ENCODE measurements at places on chromosomes 16 and 17.
A peak's percentile ranks its signal among the peaks of the same experiment; 100 is the strongest.

DNA sequence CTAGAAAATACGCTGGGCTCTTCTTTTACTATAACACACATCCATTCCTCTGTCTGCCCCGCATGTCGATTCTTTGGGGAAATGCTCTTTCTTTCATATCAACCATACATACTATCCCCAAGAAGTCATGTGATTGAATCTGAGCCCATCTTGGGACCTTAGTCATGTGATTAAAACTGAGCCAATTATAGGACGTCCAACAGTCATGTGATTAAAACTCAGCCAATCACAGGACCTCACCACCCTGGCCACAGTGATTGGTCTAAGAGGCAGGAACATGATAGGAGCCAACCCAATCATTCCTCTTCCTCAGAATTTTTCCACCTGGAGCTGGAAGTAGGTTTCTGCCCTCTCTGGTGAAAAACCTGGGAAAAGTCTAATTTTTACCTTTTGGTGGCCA, 78.8 kb downstream of the TMEM114 start:
- DNase-seq: no peak

DNA sequence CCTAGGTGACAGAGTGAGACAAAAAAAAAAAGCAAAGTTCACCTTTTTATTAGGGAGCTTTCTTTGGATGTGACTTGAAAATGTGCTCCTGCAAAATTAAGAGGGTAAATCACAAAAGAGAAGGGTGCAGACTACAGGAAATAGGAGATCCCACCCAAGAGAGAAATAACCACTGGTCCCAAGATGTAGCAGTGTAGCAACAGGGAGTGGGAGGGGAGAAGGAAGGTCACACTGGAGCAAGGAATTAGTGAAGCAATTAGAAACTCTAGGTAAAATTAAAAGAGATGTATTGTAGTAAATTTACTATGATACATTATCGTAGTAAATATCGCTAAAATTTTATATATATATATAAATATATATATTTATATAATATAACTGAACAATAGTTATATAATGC, 12.3 kb upstream of the SPN start:
- no peak for DNase-seq

- no peak for DNase-seq
Measured at GRCh38 chr17:73066148-73066884, 26.2 kb downstream of the SLC39A11 start.

- no peak for DNase-seq
Measured at GRCh38 chr17:7977805-7978204, 24.6 kb upstream of the GUCY2D start.

GRCh38 chr16:29742683-29743275, 3.0 kb downstream of the C16orf54 start:
- no peak for DNase-seq

DNA sequence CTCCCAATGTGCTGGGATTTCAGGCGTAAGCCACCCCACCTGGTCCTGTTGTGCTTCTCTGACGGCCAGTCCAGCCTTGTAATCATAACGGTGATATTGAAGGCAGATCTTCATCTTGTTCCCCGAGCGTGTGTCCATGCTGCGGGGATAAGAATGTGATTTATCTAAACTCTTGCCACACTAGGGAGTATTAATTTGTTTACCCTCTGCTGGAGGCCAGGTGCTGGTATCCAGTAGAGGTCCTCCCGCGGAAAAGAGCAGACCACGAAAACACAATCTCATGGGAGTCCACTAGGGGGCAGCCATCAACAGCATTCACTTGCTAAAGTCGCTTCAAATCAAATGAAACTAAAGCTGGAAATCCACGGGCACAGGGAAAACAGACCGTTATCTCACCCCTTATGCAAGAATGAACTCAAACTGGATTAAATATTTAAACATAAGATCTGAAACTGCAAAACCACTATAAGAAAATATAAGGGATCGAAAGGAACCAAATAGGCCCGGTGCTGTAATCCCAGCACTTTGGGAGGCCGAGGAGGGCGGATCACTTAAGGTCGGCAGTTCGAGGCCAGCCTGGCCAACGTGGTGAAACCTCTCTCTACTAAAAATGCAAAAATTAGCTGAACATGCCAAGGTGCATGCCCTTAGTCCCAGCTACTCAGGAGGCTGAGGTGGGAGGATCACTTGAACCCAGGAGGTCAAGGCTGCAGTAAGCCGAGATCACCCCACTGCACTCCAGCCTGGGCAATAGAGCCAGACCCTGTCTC, 22.3 kb upstream of the RBBP6 start:
- DNase-seq: peak; percentile 55

- no peak for DNase-seq
Measured at GRCh38 chr17:31586946-31587345, 195.5 kb downstream of the RAB11FIP4 start.

GRCh38 chr16:81521141-81521626, 76.6 kb downstream of the CMIP start:
- no peak for DNase-seq

DNA sequence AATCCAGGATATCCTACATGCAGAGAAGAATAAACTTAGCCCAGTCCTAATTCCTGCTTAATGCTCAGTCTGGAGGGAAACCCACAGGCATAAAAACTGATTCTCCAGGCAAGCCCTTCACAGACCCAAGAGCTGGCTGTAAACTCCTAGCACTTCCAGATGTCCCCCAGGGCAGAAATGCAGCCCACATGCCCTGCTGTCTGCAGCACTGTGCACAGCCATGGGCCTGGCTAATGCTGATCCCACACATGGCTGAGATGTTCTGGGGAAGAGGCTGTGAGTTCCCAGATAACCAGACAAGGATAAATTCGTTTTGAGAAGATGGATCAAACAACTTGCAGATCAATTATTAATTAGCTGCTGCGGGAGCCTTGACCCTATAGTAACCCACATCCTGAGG, 148.4 kb downstream of the AATF start:
- no peak for DNase-seq

- no peak for DNase-seq
Measured at GRCh38 chr17:7781429-7781828, 52.6 kb upstream of the KDM6B start.

DNA sequence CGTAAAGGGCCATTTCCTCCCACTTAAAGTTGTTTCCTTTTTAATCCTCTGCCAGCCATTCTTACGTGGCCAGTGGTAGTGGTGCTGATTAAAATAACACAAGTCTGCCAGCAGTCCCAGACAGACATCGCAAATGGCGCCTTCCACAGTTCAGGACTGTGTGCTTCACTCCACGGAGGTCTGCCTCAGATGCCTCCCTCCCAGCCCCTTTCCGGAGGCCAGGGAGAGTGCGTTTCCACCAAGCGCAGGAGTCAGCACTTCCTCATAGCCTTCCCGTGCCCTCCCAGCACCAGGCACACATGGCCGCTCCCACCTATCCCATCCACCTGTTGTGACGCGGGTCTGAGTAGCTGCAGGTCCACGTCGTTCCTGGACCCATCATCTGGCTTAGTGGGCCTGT, 205.6 kb downstream of the RPTOR start:
- no peak for DNase-seq

GRCh38 chr16:73396556-73396955, 348.6 kb upstream of the ZFHX3 start:
- DNase-seq: no peak

DNA sequence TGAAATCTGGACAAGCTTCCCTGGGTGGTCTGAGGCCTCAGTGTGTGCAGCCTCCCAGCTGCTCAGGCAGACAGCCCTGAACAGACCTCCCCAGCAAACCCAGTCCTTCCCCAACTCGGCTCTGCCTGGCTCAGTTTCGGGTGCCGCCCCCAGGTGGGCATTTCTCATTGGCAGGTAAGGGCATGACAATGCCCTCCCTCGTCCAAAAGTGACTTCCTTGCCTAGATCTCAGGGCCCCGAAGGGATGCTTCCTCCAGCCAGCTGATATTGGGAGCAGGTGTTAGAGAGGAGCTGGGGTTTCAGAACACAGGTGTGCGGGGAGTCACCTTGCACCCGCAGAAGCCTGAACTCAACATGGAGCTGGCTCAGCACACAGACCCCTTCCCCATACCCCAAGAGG, 3.8 kb upstream of the PPL start:
- DNase-seq: no peak

DNA sequence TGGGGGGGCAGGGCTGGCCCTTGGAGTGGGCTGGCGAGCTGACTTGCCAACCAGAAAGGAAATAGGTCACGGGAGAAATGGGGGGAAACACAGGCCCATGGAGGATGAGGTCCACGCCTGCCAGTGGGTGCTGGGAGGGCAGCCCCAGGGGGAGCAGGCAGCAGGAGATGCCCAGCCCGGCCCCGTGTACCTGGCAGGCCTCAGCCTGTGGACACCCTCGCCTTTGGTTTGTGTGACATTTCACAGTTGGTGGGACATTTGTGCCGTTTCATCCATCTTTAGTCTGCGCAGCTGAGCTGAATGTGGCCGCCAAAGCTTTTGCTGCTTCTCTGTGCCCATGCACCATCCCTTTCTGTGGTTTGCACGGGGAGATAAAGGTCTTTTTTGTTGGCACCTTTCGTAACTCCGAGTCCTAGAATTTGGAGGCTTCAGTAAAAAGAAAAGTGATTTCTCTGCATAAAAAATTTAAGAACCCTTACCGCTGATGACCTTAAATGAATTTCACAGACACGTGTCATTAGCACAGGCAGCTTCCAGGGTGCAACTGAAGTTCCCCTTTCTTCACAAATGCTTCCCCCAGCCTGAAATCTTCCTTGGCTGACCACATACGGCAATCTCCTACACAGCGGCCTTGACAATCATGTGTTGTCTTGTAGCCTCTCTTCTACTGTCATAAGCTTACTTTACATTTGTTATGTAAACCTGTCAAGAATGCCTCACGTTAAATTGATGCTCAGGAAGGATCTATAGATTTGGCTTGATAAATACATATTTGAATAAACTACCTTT, 193.6 kb downstream of the RPTOR start:
- no peak for DNase-seq

DNA sequence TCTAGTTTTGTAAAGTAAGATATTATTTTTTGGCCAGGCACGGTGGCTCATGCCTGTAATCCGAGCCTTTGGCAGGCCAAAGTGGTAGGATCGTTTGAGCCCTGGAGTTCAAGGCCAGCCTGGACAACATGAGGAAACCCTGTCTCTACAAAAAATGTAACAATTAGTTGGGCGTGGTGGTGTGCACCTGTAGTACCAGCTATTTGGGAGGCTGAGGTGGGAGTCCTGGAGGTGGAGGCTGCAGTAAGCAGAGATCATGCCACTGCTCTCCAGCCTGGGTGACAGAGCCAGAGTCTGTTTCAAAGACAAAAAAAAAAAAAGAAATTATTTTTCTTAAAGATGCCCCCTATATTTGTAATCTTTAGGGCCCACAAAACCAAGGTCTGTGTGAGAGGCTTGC, 16.0 kb upstream of the RHOT1 start:
- DNase-seq: no peak

GRCh38 chr16:68289621-68290329, 21.0 kb downstream of the SLC7A6OS start:
- no peak for DNase-seq

DNA sequence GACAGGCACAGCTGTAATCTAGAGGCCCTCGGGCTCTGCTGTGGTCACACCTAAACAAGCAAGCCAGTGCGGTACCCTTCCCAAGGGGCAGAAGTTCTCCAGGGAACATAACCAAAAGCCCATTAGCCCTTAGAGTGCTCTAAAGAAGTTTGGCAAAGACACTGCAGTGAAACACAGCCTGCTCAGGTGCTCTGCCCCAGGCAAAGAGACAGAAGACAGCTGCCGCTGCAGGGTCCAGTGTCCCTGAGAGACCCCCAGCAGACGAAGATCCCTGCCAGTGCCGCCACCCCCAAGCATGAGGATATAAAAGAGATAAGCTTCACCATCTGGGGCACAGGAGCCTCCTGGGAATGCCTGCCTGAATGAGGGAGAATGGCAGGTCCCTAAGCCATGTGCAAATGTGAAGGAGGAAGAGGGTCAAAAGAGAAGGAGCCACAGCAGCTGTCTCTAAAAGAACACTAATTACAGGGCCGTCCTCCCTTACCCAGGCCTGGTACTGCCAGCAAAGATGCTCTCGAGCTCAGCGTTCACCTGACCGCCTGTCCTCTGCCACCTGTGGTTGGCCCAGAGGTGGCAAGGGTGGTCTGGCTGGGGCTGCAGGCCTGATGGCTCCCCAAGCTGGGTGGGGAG, 29.7 kb downstream of the CUEDC1 start:
- DNase-seq: no peak

GRCh38 chr17:48543107-48543853, 1.6 kb downstream of the HOXB2 start:
- no peak for DNase-seq

DNA sequence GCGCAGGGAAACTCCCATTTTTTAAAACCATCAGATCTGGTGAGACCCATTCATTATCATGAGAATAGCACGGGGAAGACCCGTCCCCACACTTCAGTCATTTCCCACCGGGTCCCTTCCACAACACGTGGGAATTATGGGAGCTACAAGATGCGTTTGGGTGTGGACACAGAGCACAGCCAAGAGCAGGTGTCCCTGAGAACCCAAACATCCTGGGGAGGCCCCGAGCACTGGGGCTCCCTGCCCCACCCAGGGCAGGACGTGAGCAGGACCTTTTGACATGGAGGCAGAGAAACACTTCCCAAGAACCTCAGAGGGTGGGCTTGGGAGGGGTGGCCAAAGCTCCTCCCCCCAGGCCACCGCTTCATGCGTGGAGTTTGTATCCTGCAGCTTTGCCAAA, 89.9 kb upstream of the DNAH17 start:
- DNase-seq: no peak

GRCh38 chr16:28984619-28985135, at the start of gene LAT:
LAT (plus strand) TSS chr16:28985052; CDS start chr16:28985418, 366 bp downstream.
- DNase-seq: no peak

DNA sequence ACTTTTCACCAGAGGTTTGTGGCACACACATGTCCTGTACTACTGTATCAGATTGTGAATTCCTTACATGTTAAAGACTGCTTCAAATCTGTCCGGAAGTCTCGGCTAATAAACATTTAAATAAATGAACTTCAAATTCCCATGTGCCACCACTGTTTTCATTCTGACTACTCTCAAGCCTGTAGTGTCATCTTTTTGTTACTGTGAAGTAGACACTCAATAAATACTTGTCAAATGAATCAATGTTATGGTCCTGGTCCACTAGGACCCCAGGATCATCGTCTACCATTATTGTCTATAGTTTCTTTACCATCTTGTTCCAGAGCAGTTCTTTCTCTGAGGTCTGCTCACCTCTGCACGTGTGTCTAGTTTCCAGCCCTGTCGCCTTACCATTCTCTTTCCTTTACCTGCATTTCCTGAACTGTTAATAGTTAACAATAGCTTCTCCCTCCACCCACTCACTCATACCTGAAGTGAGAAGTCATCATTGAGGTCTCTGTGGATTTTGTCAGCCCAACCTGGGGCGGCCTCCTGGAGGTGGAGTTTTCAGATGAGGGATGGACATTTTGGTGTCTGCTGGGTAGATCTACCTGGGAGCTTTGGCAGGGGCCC, 333.0 kb downstream of the SEC14L1 start:
- DNase-seq: no peak
